ENCODE measurements at places on chromosomes 12 and 14.

- DNase-seq = peak; percentile 24
Measured at GRCh38 chr12:31959701-31960391, 631 bp downstream of the RESF1 start.

GRCh38 chr12:131732996-131733615 lies 22.2 kb downstream of the SFSWAP start:
- no peak for DNase-seq

DNA sequence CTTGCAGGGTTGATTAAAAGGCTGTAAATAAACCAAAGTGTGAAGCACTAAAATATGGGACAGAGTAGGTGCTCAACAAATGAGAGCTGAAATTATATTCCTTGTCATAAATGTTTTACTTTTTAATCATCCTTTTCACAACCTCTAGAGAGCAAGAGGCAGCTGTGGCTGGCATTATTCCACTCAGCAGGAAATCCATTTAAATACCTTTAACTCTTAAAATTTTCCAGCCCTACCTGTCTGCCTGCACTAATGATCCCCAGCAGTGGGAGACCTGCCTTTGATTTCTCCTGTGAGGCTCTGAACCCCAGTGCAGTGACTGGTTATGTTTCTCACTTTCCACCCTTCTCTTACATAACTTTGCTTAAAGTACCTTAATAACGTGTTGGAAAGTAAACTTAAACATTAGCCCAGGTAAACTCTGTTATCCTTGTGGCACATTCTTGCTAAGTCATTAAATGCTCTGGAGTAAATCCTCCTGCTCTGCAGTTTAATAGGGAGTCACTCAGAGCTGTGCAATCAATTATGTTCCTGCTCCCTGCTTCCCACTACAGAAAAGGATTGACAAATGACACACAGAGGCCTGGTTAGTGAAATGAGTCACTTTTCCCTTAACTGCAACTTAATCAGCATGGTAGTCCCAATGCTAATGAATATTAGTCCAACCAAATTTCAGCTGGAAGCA lies 755.7 kb upstream of the USP15 start:
- no peak for DNase-seq

- DNase-seq = no peak
Measured at GRCh38 chr14:37417833-37418232, 177.2 kb downstream of the FOXA1 start.

- DNase-seq = no peak
Measured at GRCh38 chr12:51662728-51663154, 71.7 kb downstream of the SCN8A start.
